ENCODE measurements at places on chromosomes 7 and 10.

DNA sequence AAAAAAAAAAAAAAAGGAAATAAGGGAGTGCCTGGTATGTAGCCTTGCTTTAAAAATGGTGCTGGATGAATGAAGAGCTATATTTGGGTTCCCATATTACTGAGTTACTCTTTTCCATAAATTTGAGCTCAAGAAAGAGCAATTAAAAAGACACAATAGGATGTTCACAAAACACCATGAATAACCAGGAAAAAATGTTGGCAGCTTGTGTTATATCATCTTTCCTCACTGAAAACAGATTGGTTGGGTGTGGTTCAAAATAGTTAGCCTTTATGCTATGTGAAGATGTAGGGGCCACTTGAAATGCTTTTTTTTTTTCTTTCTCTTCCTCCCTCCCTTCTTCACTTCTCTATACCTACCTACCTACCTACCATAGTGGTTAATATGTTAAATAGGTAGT, 256.9 kb downstream of the STK31 start:
- no peak for DNase-seq

DNA sequence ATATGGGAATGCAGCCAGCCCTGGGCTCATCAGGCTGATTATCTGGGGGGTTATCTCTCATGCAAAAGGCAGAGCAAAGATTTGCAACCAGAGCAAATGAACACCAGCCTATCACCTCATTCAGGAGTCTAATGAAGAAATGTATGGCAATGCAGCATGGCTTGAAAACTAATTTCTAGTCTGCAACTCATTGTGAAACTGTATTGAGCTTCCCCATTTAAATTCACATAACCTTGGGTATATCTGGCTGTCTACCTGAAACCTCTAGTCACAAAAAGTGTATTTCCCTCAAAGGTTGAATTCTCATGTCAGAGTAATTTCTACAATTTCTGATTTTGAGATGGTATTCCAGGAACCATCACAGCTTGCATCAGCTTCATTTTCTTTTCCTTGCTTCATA, 240.0 kb downstream of the SDHAF3 start:
- no peak for DNase-seq

- DNase-seq, result no peak
Measured at GRCh38 chr10:100053686-100054460, 27.8 kb downstream of the CPN1 start.

- DNase-seq, result no peak
Measured at GRCh38 chr10:132283604-132284382, 24.0 kb downstream of the STK32C start.

DNA sequence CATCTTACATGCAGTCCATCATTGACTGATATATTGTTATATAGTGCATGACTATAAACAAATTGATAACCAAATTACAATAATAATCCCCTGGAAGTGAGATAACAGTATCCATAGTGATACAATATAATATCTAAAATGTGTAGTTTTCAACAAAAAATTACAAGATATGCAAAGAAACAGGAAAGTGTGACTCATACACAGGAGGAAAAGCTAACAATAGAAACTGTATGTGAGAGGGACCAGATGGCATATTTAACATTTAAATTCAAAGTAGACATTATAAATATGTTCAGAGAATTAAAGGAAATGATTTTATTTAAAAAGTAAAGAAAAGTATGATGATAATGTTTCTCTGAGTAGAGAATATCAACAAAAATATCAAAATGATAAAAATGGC, 8.0 kb downstream of the OR9A2 start:
- no peak for DNase-seq

DNA sequence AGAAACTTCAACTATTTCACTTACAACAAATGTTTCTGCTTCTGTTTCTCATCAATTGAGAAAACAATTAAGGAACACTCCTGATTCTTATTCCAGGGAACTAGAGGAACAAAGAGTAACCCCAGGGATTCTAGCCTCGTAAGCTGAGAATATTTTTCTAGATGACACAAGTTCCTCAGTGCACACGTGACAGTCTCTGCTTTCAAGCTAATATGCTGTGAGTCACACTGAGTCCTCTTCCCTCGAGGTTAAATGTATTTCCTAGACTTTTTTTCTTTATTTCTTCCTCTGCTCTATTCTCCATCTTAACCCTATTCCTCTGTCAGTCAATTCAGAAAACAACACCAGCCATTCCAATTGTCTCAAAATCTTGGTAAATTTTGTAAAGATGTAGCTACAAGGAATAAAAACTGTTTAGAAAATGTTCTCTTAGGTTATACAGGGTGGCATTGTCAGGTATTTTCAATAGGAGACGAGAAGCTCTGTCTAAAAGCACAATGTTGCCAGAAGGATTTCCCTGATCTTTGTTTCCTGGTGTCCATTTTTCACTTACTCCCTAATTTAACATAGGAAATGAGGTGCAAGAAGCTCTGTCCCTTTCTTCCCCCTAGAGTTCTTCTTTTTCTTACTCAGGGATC, 5.8 kb upstream of the C1GALT1 start:
- DNase-seq, result no peak

DNA sequence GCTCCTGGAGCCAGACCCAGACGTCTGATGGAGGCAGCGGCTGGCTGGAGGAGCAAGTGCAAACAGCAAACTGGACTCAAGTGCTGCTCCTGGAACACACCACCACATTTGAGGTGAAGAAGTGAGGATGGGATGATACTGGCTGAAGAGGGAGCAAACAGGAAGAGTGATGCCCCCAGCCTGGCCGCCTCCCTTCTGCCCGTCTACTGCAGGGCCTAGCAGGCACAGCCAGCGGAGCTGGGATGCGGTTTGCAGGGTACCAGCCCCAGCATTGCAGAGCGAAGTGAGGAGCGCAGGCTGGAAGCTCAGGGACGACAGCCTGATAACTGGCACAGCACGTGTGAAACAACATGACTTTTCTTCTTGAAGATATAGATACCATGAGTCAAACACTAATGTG, 111.8 kb upstream of the ZNF32 start:
- no peak for DNase-seq

DNA sequence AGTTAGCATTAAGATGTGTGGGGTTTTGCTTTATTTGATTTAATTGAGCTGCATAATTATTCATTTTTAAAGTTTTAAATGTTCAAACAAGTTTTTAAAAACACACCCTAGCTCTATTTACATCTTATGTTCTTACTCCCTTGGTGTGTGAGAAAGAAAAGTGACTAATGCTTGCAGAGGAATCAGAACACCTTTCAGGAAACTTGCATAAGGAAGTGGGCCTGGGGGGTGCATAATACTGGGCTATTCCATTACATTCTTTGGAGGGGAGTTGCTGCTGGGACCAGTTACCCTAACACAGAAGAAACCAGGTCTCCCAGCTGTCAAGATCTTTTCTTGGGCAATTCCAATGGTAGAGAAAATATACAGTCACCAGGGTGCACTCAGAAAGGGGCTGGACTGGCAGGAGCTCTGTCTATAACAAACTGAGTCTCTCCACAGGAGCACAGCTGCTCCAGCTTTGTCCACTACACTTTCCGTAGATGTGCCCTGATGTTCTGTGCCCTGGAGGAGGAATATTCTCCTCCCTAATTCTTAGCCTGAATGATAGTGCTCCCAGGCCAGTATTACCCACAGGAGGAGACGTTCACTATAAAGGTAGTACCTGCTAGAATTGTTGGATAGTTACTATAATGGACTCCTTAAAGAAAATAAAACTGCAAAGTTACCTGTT, 304.2 kb downstream of the CDC14C start:
- DNase-seq, result no peak

DNA sequence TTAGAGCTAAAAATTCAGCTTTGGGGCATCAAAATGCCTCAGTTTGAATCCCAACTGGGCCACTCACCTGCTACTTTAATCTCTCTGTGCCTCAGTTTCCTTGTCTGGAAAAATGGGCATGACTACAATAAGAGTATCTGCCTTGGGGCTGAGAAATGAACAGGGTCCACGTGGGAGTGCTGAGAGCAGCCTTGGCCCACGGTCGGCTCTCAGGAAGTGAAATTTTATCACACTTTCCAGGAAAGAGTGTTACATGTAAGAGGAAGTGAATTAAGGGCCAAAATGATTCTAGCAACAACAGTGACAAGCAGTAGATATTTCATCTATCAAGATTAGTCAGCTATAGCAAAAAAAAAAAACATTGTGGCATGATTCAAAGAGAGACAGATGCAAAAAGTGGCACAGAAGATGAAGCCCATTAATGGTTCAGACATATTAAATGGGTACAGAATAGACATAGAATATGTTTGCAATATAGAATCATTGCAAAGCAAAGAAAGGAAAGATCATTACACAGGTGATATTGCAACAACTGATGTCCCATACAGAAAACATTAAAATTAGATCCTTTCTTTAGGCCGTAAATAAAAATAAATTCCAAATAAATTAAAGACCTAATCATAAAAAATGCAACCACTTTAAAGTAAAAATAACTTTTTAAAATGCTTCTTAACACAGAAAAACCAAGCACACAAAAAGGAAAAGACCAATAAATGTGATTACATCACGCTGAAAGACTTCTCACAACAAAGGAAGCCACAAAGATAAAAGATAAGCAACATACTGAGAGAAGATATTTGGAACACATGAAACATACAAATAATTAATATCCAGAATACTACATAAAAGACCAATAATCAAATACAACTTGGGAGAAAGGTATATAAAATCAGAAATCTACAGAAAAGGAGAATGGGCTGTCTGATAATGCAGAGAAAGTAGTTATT, 4.3 kb downstream of the TMEM273 start:
- DNase-seq, result no peak

DNA sequence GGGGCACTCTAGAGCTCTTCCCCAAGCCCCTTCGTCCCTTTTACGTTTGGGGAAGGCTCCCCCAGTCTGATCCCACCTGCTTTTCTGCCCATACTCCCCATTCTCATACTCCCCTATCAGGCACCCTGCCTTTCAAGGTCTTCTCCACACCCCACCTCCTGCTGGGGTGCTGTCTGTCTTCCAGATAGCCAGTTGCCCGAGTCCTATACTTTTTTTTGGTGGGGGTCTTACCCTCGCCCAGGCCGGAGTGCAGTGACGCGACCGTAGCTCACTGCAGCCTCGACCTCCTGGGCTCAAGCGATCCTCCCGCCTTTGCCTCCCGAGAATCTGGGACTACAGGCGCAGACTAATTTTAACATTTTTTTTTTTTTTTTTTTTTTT, 775 bp upstream of the ABHD11 start:
- DNase-seq, result no peak

DNA sequence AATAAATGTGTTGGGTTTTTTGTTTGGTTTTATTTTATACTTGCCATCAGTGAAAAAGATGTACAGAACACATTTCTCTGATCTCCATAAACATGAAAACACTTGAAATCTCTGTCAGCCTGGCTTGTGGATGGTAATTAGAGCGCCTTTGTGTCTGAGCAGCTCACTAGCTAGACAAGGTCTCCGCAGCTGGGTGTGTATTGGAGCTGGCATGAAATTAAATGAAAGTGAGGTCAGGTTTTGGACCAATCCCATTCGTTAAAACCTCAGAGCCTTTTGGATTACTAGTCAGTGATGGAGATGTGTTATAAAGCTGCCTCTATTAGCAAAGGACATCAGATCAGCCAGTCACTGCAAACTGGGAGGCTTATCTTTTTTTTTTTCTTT, 2.7 kb downstream of the FRAT1 start:
- no peak for DNase-seq

- no peak for DNase-seq
Measured at GRCh38 chr10:12704488-12704887, 297.0 kb downstream of the CCDC3 start.

- DNase-seq, result no peak
Measured at GRCh38 chr7:50779427-50779826, 3.3 kb downstream of the GRB10 start.

DNA sequence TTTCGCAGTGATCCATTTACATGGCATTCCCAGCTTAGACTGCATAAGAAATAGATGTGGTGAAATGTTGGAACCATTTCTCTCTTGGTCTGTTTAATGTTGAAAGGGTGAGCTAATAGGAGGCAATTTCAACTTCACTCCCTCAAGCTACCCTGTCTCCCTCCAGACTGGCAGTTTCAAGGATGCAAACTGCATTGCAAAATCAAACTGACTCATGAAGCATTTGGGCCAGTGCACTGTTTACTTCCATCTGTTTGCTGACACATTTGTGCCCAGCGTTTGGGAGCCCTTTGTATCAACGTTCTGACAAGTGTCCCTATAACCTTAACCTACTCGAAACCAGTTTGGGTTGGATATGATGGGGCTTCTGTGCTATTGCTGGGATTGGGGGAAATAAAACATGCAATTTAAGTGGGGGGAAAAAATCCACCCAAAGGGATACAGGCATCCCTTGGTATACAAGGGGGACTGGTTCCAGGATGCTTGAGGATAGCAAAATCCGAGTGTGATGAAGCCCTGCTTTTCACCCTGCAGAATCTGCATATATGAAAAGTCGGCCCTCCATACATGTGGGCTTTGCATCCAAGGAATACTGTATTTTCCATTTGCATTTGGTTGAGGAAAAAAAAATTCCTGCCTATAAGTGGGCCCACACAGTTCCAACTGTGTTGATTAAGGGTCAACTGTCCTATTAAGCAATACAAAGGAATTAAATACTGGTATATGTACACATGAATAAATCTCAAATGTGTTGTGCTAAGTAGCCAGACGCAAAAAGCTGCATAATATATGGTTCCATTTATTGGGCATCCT, 15.6 kb downstream of the RHEB start:
- DNase-seq, result no peak

GRCh38 chr10:2475711-2476217, 591.6 kb upstream of the PFKP start:
- no peak for DNase-seq

GRCh38 chr10:124072106-124072505, 21.3 kb downstream of the CHST15 start:
- no peak for DNase-seq

GRCh38 chr7:22781230-22781711, 41.4 kb downstream of the TOMM7 start:
- no peak for DNase-seq

GRCh38 chr7:20653636-20654035, 38.2 kb downstream of the ABCB5 start:
- no peak for DNase-seq

GRCh38 chr10:71727738-71728737, 8.5 kb upstream of the C10orf105 start:
- DNase-seq, result peak; percentile 75

- no peak for DNase-seq
Measured at GRCh38 chr7:134056816-134057215, 70.3 kb upstream of the LRGUK start.

- no peak for DNase-seq
Measured at GRCh38 chr10:66752714-66753113, 173.1 kb upstream of the LRRTM3 start.

GRCh38 chr10:17396004-17396403, 58.4 kb downstream of the ST8SIA6 start:
- no peak for DNase-seq

GRCh38 chr7:664402-664775, 62.1 kb upstream of the DNAAF5 start:
- DNase-seq, result no peak

GRCh38 chr10:26372513-26373354, 65.4 kb upstream of the APBB1IP start:
- DNase-seq, result no peak

DNA sequence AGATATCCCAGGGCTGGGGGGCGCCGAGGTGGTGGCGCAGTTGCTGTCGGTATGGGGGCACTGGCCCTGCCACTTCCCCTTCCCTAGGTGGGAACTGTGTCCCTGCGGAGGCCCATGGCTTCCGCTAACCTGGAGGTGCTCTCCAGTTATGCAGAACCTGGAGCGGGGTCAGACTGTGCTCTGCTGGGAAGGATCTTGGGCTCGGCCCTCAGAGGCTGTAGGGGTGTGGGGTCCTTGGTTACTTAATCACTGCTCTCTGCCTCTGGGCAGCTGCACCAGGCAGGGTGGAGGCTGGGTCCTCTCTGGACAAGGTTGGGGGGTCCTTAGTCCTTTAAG, 2.4 kb downstream of the BRI3 start:
- no peak for DNase-seq

GRCh38 chr7:121436136-121436535, 40.0 kb upstream of the FAM3C start:
- DNase-seq, result no peak

Measured in stimulated activated naive CD4-positive, alpha-beta T cell (primary cell).